ENCODE measurements at places on chromosomes 3 and 15. TPM values are rescaled to one million over a fixed set of nuclear protein-coding genes. Genes with fewer than 3 reads are reported as not detected.

- DNase-seq: no peak
Measured at GRCh38 chr3:108296239-108296638, at the start of gene HHLA2. Gene HHLA2 (plus strand): TSS chr3:108296548. CDS start chr3:108351814, 55,266 bp downstream.

DNA sequence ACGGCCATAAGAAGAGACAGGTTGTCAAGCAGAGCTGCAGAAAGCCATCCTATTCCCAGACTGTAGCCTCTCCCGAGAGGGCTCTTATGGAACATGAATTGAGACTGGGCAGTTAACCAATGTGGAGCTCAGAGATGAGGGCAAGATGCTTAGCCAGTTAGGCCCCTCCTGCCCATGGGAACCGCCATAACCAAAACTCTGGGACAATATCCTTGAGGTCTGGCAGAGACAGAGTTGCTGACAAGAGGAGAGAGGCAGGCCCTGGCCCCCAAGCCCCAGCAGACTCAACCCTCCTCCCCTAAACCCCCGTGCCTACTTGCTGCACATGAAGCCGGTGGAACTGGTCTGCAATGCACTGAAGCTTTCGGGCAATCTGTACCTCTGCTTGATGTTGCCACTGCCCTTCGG lies 4.8 kb downstream of the BMF start:
- DNase-seq: no peak

DNA sequence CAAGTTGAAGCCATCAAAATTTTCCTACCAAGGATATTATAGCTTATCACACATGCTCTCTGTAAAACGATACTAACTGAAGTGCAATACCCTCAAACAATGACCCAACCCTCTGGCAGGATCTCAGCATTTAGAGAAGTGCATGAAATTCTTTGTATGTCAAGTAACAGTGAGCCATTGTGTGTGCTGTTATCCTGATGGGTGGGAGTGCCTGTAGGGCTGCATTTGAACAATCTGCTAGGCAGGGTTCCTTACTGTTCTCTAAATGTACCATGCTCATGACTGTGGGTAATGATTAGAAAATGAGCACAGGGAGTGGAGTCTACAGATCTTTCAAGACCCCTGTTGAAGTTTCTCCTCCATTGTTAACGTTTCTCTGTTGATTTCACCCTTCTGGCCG lies 398.1 kb downstream of the NSUN3 start:
- DNase-seq: no peak

GRCh38 chr15:77028451-77029165 lies 33.7 kb downstream of the PSTPIP1 start:
- no peak for DNase-seq

- no peak for DNase-seq
Measured at GRCh38 chr15:54687628-54688027, 509.1 kb downstream of the RSL24D1 start.

DNA sequence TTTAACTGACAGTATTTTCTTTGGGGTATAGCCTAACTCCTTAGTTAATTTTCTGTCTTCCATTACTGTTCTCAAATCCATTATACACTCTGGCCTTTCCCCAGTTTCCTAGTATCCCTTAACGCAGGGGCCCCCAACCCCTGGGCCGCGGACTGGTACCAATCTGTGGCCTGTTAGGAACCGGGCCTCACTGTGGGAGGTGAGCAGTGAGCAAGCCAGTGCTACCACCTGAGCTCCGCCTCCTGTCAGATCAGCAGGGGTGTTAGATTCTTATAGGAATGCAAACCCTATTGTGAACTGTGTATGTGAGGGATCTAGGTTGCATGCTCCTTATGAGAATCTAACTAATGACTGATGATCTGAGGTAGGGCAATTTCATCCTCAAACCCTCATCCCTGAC lies 75.1 kb downstream of the DOCK3 start:
- no peak for DNase-seq

DNA sequence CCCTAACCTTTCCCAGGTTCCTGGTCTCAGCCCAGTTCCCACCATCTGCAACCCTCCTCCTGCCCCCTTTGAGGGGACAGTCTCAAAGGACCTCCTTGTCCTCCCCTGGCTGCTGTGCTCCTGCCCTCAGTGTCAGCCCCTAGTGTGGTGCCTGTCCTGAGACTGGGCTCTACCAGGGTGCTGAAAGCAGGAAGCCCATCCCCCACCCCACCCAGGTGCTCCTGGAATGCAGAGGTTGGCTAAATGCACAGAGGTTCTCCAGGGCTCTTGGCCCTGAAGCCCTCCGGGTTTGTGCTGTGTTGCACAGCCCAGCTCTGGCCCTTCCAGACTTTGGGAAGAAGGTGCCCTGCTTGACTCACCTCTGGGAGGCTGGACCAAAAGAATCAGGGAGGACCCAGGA lies 21.8 kb downstream of the C3orf18 start:
- no peak for DNase-seq

GRCh38 chr3:106004137-106004681 lies 135.4 kb upstream of the CBLB start:
- no peak for DNase-seq

- no peak for DNase-seq
Measured at GRCh38 chr15:101120987-101121386, 130.9 kb downstream of the CHSY1 start.

DNA sequence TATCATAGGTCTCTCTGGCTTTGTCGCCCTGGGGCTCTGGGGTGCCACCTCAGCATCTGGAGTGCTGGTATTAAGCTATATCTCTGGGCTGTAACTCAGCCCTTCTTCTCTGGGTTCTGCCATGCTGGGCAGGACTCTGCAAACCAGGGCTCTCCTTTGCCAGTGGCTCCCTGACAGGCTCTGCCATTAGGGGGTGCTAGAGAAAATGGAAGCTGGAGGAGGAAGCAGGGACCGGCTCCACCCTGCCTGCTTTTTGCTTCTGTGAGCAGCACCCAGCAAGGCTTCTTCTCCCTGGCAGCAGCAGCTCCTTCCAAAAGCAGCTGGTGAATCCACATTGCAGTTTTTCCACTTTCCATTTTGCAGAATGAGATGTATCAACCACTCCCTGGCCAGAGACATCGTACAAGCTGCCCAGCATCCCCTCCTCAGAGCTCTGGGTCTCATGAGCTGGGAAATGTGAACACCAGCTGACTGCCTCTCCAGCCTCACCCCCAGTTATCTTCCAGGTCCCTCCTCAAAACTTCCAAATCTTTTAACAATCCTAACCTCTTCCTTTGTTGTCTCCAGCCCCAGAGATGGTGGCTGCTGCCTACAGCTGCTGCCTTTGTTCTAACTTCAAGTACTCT lies 165.0 kb downstream of the ABHD5 start:
- DNase-seq: peak; percentile 57

DNA sequence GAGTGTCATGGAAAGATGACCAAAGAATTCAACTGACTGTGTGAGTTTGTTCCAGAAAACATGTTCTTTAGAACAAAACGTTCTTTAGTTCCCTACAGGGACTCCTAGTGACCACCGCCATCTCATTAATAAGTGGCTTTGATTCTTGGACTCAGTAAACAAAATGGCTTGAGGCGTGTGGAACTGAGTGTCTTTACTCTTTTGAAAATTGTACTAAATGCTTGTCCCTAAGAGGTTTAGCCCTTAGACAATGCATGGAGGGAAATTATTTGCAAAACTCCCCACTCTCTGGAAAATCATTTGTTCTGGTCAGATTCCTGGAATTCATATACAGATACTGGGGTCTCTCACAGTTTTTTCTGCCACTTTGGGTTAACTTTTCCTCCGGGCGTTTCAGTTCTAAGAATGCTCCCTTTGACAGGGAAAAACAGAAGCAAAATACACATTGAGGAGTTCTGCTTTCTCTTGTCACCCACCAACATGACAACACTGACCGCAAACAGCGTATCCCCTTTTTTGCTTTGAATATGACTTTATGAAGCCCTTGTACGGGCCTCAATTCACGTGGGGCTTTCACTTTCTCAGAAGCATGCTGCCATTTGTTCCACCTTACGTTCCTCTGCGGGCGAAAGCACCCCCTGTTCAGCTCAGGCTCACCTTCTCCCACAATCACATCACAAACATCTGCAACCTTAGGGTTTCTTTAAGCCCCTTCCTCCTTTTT lies 15.3 kb upstream of the NRROS start:
- DNase-seq: no peak

DNA sequence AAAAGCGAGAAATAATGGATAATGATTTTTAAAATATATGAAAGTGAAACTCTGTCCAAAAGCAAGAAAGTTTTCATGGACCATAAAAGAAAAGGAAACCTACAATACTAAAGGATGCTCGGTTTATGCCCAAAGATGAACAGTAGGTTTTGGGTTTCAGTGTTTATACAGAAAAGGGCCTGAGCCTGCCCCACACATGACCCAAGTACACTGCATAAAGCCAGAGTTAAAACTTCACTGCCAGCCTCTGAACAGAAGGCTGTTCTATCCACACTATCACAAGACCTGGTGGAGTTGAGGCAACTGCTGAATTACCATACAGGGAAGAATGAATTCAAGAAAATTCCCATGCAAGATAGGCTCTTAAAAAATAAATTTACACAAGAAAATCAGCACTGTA lies 165.2 kb downstream of the MECOM start:
- no peak for DNase-seq

DNA sequence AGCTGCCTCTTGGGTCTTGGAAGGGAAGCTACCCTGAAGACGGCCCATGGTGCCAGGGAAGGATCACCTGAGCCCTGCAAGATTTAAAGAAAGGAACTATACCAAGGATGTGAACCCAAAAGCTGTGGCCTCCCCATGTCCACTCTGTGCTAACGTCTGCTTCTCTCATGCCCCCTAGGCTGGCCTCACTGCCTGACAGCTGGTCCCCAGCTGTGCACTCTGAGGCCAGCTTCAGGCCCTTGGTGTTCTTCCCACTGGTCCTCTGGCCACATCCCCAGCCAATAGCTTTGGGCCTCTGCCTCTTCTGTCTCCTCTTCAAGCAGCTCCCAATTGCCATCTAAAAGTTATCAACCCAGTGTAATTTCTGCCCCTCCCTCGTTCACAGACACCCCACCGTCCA lies 5.2 kb upstream of the LRRK1 start:
- DNase-seq: no peak

- no peak for DNase-seq
Measured at GRCh38 chr3:177931346-177931745, 604.9 kb upstream of the KCNMB2 start.

DNA sequence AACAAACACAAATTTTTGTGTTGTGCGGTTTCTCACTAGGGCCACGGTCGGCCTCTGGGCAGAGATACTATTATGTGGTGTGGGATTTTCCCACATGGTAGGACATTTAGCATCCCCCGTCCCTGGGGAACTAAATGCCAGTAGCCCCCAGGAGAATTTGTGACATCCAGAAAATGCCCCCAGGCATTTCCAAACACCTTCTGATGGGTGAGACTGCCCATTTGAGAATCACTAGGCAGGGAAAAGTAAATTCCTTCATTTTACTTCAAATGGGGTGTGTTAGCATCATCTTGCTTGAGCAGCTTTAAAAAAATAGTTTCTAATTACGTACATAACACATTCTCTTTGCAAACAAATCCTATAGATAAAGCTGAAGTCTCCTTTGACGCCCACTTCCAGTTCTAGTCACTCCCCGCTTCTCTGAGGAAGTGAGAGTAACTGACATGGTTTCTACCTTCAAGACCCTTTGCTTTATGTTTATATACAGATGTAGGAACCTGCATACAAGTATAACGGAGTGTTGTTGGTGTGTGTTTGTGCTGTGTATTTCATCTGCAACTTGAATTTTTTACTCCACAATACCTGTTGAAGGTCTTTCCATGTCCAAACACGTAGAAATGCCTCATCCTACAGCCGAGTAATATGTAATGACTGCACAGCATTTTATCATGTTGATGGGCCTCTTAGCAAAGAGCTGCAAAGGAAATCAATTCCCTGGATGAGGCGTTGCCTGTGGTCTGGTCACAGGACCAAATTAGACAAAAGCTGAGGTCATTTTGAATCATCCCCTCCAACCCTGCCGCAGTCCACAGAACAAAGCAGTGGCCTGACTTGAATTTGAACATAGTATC lies 31.4 kb upstream of the ZBTB38 start:
- DNase-seq: no peak

DNA sequence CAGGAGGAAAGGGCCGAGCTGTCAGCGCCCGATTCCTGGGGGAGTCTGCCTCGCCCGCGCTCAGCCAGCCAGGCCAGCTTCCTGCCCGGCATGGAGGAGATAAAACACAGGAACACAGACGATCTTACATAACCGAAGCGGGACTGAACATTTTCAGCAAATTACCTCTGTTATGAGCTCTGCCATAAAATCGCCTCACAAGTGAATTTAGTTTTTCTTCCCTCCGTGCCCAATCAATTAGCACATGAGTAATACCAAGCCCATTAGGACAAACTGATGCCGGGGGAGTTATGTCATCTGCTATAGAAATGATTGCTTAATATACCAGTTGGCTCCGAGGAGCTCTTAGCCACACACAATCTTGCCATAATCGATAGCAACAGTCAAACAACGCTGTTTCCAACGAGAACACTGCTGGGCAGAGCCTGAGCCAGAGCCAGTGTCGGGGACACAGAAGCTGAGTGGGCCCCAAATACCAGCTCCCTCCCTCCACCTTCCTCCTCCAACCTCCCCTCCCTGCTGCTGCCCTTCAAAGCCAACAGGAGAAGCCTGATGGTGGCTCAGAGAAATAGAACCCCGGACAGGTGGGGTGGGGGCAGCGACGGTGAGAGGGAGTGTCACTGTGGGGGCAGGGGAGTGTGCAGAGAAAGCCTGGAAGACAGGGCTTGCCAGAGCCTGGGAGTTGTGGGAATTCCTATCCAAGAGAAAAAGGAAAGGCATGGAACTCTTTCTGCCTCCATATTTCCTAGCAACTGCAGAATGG lies 279.4 kb upstream of the TLE3 start:
- DNase-seq: peak; percentile 78

- no peak for DNase-seq
Measured at GRCh38 chr3:132405609-132406299, 11.5 kb upstream of the DNAJC13 start.

DNA sequence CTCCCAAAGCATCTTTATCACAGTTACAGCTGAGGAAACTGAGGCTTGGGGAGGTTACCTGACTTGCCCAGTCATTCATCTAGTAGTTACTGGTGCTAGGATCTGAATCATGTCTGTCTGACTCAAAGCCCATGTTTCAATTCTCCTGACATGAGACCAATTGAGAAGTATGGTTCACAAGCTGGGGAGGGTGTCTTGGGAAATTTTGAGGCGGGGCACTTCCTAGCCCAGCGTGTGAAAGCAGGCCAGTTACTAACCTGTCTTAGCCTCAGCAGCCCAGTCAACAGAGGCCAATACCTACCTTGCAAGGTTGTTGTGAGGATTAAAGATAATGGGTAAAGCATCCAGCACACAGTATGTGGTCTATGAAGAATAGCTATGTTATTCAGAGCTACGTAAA lies 37.0 kb downstream of the CLDN18 start:
- DNase-seq: no peak

- DNase-seq: peak; percentile 55
Measured at GRCh38 chr3:42685363-42685881, at the start of gene KLHL40. Gene KLHL40 (plus strand): TSS chr3:42685537. CDS start chr3:42685619, 82 bp downstream.

ZNF621 gene
- 7.4 TPM for polyA plus RNA-seq

DPH3 gene
- 14.7 TPM for polyA plus RNA-seq

SLC2A2 gene
- polyA plus RNA-seq: not detected

DPPA4 gene
- polyA plus RNA-seq: not detected

SSUH2 gene
- polyA plus RNA-seq: 1.8 TPM

RPP25 gene
- polyA plus RNA-seq: 3.5 TPM

TNNC1 gene
- 6,305 TPM for polyA plus RNA-seq

ARPP19 gene
- 70.3 TPM for polyA plus RNA-seq

GDPGP1 gene
- polyA plus RNA-seq: 6.5 TPM

ABI3BP gene
- 14.5 TPM for polyA plus RNA-seq

AADACL2 gene
- 0.05 TPM for polyA plus RNA-seq

PRSS50 gene
- 0.14 TPM for polyA plus RNA-seq

CKMT1A gene
- 1.8 TPM for polyA plus RNA-seq

PIERCE2 gene
- polyA plus RNA-seq: 10.3 TPM

ADAMTS17 gene
- 1.2 TPM for polyA plus RNA-seq

AP3S2 gene
- 28.8 TPM for polyA plus RNA-seq

GPR156 gene
- 0.09 TPM for polyA plus RNA-seq
